H9 (cell line): ENCODE measurements at places on chromosomes 3 and 15. TPM values are rescaled to one million over a fixed set of nuclear protein-coding genes. Genes with fewer than 3 reads are reported as not detected.

Gene CCR8
- total RNA-seq: 0.31 and 0.64 TPM in 2 replicates

Gene SLTM
- 129 and 132 TPM in 2 replicates for total RNA-seq

Gene PRSS50
- total RNA-seq: 0.24 and 0.59 TPM in 2 replicates

Gene RTP3
- not detected in 2 replicates for total RNA-seq

Gene BTBD1
- 42.7 and 43.3 TPM in 2 replicates for total RNA-seq

Gene GXYLT2
- total RNA-seq: 2.0 and 2.6 TPM in 2 replicates

Gene SERINC4
- total RNA-seq: 0.17 and 0.26 TPM in 2 replicates

Gene ZKSCAN7
- total RNA-seq: 7.0 and 8.7 TPM in 2 replicates

Gene MDFIC2
- total RNA-seq: not detected in 2 replicates

Gene CYP1A2
- total RNA-seq: not detected in 2 replicates

Gene STXBP5L
- total RNA-seq: 4.4 and 4.7 TPM in 2 replicates

Gene KY
- total RNA-seq: not detected in 2 replicates

Gene SH3GL3
- 11.0 and 11.2 TPM in 2 replicates for total RNA-seq

Gene THBS1
- total RNA-seq: 67.7 and 72.1 TPM in 2 replicates

Gene RHCG
- 0.28 and 0.31 TPM in 2 replicates for total RNA-seq

Gene PPM1L
- total RNA-seq: 7.3 and 7.9 TPM in 2 replicates

Gene NDN
- total RNA-seq: 34.8 and 38.0 TPM in 2 replicates

Gene SCN5A
- 6.5 and 8.0 TPM in 2 replicates for total RNA-seq

Gene DPH3
- total RNA-seq: 36.2 and 36.9 TPM in 2 replicates

Gene RBMS3
- total RNA-seq: 7.3 and 8.1 TPM in 2 replicates

Gene SAMD7
- total RNA-seq: not detected in 2 replicates
